Type B pancreatic cell (in vitro differentiated cells): ENCODE measurements at places on chromosomes 16 and 17. TPM values are rescaled to one million over a fixed set of nuclear protein-coding genes. Genes with fewer than 3 reads are reported as not detected.

GRCh38 chr16:85049706-85050305, 22.2 kb downstream of the KIAA0513 start:
- no peak for DNase-seq

- DNase-seq: no peak
Measured at GRCh38 chr17:70295329-70295728, 126.0 kb downstream of the KCNJ2 start.

GRCh38 chr17:45170931-45171337, 9.3 kb downstream of the HEXIM2 start:
- no peak for DNase-seq

DNA sequence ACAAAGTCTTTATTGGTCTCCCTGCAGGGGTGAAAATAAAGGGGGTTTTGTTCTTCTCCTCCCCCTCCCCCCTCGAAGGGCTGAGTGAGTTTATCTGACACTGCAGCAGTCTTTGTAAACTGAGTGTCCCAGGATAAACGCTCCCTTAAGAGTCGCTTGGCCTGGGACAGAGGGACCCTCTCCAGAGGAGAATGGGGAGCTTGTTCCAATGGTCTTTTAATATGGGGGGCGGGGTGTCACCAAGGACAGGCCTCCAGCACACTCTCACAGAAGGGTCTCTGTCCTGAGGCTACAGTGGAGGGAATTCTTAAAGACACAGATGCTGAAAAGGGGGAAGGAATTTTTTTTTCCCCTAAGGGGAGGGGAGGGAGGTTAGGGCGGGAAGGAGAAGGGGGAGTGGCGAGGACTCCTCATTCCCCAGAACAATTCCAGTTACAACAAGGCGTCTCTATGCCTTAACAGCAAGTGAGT, 455.5 kb downstream of the SOX9 start:
- no peak for DNase-seq

GRCh38 chr16:87236516-87237115, 80.6 kb downstream of the C16orf95 start:
- DNase-seq: no peak

SYCE1L gene
- total RNA-seq: 12.4 and 20.0 TPM in 2 replicates

HOXB1 gene
- total RNA-seq: 0.29 and 0.79 TPM in 2 replicates

SCRN2 gene
- total RNA-seq: 34.9 and 45.2 TPM in 2 replicates

CNGB1 gene
- total RNA-seq: 0.19 and 2.3 TPM in 2 replicates
